Stimulated activated CD4-positive, alpha-beta T cell treated with anti-CD3 and anti-CD28 coated beads, Interleukin-1b, Interleukin-23, amount 100 ng/mL, for 1 hour (primary cell): ENCODE measurements at places on chromosomes 2 and 18.

DNA sequence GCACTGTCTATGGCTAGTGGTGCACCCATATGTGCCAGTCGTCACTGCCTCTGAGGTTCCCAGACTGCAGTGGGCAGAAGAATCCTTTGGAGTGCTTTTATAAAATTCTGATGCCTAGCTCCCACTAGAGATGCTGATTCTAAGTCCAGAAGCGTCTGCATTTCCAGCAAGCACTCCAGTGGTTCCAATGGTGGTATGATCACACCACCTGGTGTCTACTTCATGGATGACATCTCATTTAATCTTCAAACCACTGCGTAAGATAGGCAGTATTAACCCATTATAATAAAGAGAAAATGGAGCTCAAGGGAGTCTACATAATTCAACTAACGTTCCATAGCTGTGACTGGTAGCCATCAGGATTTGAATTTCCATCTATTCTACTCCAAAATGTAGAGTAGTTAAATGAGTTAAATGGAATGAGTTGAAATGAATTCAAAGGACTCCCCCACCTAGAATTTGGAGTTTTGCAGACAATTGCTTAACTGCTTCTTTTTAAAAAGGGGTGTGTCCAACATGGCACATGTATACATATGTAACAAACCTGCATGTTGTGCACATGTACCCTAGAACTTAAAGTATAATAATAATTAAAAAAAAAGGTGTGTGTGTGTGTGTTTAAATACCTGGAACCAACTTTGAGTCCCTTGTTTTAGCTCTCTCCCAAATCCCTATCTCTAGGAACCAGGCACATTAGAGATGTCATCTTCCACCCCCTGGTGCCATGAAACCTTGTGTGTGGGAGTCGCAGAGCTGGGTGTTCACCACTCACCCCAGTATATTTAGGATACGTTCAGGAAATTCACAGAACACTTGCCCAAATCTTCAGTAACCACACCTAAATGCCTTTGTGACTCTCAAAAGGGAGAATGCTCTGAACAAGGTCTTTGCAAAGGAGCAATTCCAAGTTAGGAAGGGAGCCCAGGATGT, 14.1 kb downstream of the LAMA3 start:
- DNase-seq: no peak

DNA sequence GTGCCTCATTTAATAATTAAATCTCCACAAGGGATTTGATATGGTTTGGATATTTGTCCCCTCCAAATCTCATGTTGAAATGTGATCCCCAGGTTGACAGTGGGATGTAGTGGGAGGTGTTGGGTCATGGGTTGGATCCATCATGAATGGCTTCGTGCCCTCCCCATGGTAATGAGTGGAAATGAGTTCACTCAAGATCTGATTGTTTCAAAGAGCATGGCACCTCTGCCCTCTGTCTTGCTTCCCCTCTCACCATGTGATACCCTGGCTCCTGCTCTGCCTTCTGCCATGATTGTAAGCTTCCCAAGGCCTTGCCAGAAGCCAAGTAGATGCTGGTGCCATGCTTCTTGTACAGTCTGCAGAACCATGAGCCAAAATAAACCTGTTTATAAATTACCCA, 15.0 kb upstream of the RAB27B start:
- no peak for DNase-seq

GRCh38 chr2:70668911-70669310, 99.1 kb downstream of the ADD2 start:
- DNase-seq: no peak

GRCh38 chr18:59085797-59086196, 53.9 kb upstream of the SEC11C start:
- no peak for DNase-seq
